ENCODE measurements at places on chromosomes 5 and 9. TPM values are rescaled to one million over a fixed set of nuclear protein-coding genes. Genes with fewer than 3 reads are reported as not detected.

- no peak for DNase-seq
- H3K27me3 ChIP-seq: peaks cover 2% of the 10 kb centered on the region
- H3K4me1 ChIP-seq: no peaks in the 10 kb centered on the region
- H3K4me3 ChIP-seq: no peak overlapping the region
- no peak overlapping the region for H3K27ac ChIP-seq
Observed at GRCh38 chr5:2603272-2603575, 148.3 kb downstream of the IRX2 start.

DNA sequence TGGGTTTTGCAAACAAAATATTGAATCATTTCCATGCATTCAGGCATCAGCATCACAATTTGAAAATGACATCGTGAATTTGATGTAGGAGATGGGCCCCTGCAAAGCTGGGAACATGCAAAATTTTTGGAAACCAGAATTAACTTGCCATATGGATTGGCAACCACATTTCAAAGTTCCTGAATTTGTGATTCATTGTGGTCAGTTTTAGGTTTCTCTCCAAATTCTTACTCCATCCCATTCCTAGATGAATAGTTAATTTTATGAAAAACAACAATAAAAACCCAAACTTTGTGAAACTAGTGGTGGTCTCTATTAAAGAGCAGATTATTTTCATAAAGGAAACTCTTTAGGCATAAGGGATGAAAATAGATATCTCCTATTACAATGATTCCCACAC lies 107.8 kb upstream of the SLIT3 start:
- no peak overlapping the region for H3K27ac ChIP-seq
- H3K4me3 ChIP-seq: no peak overlapping the region
- peaks cover 18% of the 10 kb centered on the region for H3K27me3 ChIP-seq
- DNase-seq: no peak

DNA sequence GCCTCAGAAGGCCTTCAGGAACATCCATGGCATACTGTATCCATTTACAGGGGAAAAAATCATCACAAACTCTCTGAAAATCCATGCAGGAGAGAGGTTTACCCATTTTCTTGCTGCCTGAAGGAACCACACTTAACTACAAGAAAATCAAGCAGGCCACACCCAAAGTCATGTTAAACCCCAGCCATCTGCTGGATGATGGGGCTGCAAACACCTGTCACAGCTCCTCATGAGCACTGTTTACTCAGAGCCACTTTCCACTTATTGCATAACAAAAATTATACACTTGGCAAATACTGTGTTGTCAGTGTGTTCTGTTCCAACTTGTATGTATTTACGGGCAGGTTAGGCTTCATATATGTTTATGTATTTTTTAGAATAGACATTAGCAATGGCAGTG lies 35.8 kb downstream of the PPIC start:
- H3K27ac ChIP-seq: no peak overlapping the region
- DNase-seq: no peak
- H3K27me3 ChIP-seq: no peaks in the 10 kb centered on the region

GRCh38 chr5:33491941-33492340 lies 51.2 kb downstream of the TARS1 start:
- no peaks in the 10 kb centered on the region for H3K27me3 ChIP-seq
- H3K36me3 ChIP-seq: no peaks in the 10 kb centered on the region
- no peak overlapping the region for H3K4me3 ChIP-seq
- H3K27ac ChIP-seq: no peak overlapping the region

Gene NOXA1
- total RNA-seq: 0.97 TPM

Gene LRRC19
- total RNA-seq: not detected

Data from chondrocyte (in vitro differentiated cells).